Small intestine (tissue), 16 donors: ENCODE measurements at places on chromosomes 11 and 22. TPM values are rescaled to one million over a fixed set of nuclear protein-coding genes. Genes with fewer than 3 reads are reported as not detected.

The CRYAB gene
- polyA plus RNA-seq = 74.6 TPM

The ANGPTL5 gene
- polyA plus RNA-seq = not detected

The ZFTA gene
- polyA plus RNA-seq = 6.0 TPM

The NXPE1 gene
- polyA plus RNA-seq = 6.3 TPM

The GLB1L2 gene
- 6.6 TPM for polyA plus RNA-seq

The PGA5 gene
- polyA plus RNA-seq = 0.54 TPM

The APOA4 gene
- 338 TPM for polyA plus RNA-seq

The POTEH gene
- not detected for polyA plus RNA-seq

The POLDIP3 gene
- 27.3 TPM for polyA plus RNA-seq

The MUC5AC gene
- polyA plus RNA-seq = not detected

The RCOR2 gene
- polyA plus RNA-seq = 1.3 TPM

DNA sequence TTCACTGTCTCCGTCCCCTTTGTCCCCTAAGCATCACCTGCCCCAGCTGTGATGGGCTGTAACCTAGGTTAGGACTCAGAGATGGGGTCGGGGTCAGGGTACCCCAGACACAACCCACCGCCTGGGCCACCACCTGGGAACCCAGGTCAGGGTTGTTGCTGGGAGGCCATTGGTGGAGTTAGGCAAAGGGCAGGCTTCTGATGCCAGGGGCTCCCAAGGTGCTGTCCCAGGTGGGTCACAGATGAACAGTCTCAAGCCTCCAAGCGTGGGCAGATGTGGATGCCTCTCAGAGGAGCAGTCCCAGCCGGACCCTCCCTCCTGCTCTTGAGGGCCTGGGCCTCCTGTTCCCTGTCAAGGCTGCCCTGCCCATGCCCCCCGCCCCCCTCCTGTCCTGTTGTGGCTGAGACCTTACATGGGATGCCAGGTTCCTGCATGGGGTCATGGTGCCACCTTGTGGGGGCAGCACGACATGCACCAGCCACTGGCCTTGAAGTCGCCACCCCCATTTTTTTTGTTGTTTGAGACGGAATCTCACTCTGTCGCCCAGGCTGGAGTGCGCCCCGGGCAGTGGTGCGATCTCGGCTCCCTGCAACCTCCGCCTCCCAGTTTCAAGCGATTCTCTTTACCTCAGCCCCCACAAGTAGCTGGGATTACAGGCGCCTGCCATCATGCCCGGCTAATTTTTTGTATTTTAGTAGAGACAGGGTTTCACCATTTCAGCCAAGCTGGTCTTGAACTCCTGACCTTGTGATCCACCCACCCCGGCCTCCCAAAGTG is 12.1 kb downstream of the GATD1 start:
- peak; percentile 54 for DNase-seq

DNA sequence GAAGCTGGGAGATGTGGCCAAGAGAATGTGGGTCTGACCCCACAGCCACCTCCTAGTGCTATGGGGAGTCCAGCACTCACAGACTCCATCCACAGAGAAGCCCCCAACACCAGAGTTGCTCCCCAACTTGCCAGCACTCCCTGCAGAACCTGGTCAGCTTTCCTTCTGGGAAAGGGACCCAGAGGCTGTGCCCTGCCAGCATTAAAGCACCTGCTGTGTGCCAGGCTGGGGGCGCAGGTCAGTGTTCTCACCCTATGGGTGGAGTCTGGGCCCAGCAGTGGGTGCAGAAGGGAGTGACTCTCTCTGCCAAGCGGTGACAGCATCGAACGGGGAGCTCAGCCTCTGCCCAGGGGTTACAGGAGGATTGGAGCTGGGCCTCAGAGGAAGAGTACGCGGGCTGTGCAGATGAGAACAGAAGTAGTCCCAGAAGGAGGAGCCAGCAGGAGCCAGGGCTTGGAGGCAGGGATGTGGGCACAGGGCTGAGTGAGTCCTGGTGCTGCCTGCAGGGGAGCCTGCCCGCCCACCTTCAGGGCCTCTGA is 114.4 kb downstream of the MPPED1 start:
- DNase-seq = no peak

DNA sequence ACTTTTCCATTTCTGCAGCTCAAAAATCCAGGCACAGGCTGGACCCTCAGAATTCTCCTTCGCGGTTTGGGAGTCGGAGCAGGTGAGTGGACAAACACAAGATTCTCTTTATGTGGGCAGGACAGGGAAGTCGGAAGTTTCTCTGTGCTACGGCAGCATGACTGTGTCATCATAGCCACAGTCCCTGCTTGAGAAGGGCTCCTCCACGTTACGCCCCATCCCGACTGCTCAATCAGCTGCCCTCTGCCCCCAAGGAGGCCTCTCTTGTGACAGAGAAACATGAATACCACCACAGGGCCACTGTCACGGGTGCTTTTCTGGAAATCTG is 89.0 kb upstream of the SHISAL1 start:
- no peak for DNase-seq

DNA sequence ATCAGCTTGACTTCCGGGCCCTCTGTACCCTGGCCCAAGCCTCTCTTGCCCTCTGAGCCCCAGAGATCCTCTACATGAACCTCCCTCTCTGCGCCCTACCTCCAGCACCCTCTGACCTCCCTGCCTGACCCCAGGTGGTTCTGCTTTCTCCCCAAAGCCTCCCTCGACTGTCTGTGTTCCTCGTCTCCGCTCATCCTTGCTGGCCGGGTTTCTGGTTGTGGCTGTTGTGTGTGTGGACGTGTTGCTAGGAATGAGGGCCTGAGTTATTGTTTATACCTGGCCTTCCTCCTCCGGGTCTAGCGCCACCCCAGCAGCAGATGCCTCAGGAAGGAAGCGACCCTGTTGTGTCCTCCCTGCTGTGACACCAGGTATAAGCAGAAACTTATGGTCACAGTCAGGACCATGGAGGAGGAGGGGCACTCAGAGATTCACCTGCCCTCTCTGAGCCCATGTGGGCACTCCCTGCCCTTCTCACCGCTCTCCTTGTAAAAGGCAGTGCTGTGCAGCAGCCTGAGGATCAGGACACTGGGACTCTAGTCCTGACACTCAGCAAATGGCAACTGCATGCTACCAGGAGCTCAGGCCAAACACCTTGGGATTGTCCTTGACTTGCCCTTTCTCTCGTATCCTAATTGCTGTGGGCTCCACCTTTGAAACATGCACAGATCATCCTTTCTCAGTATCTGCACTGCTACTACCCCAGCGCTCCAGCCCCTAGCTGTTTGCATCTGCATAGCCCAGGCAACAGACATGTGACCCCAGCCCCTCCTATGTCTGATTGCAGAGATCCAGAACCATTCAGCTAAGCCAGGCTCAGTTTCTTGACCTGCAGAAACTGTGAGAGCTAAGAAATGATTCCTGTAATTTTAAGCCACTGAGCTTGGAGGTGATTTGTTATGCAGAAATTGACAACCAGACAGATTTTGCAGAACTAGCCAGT is 140.1 kb downstream of the ST3GAL4 start:
- no peak for DNase-seq

- DNase-seq = no peak
Measured at GRCh38 chr11:130519128-130519932, 70.9 kb downstream of the ADAMTS15 start.

- DNase-seq = no peak
Measured at GRCh38 chr11:13134886-13135285, 125.8 kb downstream of the RASSF10 start.

DNA sequence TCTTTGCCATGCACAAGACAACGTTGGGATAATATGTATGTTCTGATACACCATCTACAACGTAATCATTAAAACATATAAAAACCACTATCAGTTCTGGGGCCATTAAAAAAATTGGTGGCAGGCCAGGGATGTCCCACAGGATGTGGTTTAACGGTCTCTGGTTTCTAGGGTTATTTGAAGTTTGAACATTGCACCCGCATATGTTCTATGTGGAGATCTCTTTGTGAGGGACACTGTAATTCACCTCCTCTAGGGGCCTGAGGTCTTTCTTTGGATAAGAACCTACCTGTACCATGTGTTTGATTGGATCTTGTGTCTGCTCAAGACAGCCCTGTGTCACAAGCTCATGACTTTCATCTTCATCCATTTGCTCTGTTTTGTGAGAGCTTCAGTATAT is 73.2 kb downstream of the GGTLC2 start:
- no peak for DNase-seq

- DNase-seq = peak; percentile 47
Measured at GRCh38 chr11:61851113-61851899, 23.2 kb downstream of the FADS2 start.

GRCh38 chr11:11125618-11126017 is 227.4 kb downstream of the CSNK2A3 start:
- no peak for DNase-seq

GRCh38 chr11:60625262-60625661 is 74.2 kb upstream of the MS4A8 start:
- DNase-seq = no peak

- DNase-seq = no peak
Measured at GRCh38 chr22:19815093-19815822, 39.4 kb downstream of the GNB1L start.

- peak; percentile 76 for DNase-seq
Measured at GRCh38 chr11:94746721-94747120, 21.4 kb upstream of the AMOTL1 start.

DNA sequence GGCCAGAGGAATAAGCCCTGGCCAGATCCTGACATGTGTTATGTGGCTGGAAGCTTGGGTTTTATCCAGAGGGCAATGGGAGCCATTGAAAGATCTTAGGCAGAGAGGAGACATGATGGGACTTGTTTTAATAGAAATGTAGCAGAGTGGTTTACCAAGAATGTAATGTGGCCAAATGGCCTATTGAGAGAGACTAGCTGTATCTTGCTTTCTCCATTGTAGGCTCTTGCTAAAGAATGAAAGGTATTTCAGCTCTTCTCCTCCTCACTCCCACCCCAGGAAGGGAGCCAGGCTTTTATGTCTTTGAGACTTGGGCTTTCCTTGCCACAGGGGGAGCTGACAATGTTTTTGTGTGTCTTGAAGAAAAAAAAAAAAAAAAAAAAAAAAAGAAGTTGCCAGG is 82.3 kb downstream of the TRIM29 start:
- DNase-seq = no peak

DNA sequence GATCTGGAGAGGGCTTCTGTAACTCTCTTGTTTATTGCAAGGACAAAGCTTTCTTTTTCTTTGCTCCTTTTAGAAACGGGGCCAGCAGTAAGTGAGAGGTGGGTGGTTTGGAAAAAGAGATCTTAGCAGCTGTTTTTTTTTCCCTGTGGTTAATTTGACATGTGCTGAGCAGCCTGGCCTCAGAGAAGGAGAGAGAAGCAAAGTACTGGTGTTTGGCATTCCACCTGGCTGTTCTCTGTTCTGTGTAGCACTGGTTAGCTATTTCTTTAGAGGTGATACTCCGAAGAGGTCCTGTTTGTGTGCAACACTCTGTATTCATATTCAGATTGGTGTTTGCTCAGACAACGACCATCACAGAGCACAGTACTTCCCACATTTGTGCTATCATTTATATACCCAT is 80.8 kb upstream of the SORL1-AS1 start:
- no peak for DNase-seq

DNA sequence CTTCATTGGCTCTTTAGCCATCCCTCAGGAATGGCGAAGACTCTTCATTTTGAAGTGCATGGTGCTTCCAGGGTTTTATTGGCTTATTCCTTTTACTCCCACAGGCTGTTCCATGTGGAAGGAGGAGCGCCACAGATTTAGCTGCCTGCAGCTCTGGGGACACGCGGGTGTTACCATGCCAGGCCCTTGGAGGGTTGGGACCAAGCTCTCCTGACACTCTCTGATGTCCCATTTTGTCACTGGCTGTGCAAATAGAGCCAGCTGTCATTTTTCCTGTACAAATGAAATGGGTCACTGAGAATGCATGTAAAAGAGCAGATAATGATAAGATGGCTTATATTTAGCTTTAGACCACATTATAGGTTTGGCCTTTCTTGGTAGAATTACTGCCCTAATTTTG is 9.2 kb downstream of the THYN1 start:
- DNase-seq = no peak

- no peak for DNase-seq
Measured at GRCh38 chr11:120652705-120653335, 141.3 kb downstream of the GRIK4 start.

- no peak for DNase-seq
Measured at GRCh38 chr22:31177420-31178162, 17.6 kb downstream of the RNF185 start.

- DNase-seq = no peak
Measured at GRCh38 chr11:2760196-2760871, 60.5 kb upstream of the KCNQ1OT1 start.

- peak; percentile 69 for DNase-seq
Measured at GRCh38 chr11:82682003-82682751, 51.5 kb downstream of the FAM181B start.

GRCh38 chr11:131300439-131300717 is 70.0 kb upstream of the NTM start:
- DNase-seq = no peak

DNA sequence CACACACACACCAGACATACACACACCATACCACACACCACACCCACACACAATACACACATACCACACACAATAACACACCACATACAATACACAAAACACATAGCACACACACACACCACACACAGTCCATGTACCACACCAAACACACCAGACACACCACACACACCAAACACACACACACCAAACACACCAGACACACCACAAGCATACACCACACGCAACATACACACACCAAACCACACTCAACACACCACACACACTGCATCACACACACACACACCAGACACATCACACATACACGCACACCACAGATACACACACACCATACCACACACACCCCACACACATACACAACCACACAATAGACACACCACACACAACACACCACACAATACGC is 54.8 kb downstream of the IGSF9B start:
- no peak for DNase-seq

GRCh38 chr22:37420686-37421467 is 6.4 kb downstream of the ELFN2 start:
- DNase-seq = no peak
